T-helper 2 cell (primary cell): ENCODE measurements at places on chromosomes 6 and 20.

- DNase-seq, result no peak
Measured at GRCh38 chr6:88165844-88166492, at the start of gene CNR1. Gene CNR1 (minus strand): TSS chr6:88166347. CDS start chr6:88145274, 21,073 bp downstream.

- DNase-seq, result no peak
Measured at GRCh38 chr20:90651-91050, 3.2 kb downstream of the DEFB125 start.

DNA sequence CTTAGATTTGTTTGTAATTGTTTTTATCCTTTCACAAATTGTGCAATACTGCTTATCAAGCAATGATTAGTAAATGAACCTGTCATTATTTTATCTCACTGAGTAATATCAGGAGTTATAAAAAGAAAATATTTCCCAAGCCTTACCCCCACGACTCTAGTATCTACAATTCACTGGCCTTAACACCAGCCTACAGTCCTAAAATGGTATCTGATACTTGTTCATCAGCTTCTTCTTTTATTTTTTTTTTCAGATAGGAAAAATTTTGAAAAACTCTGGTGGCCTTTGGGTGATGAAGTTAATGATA, 160.8 kb upstream of the FOXA2 start:
- no peak for DNase-seq

- no peak for DNase-seq
Measured at GRCh38 chr20:24045621-24046318, 57.2 kb upstream of the GGTLC1 start.

GRCh38 chr6:166277892-166278578, 30.2 kb downstream of the PRR18 start:
- no peak for DNase-seq

DNA sequence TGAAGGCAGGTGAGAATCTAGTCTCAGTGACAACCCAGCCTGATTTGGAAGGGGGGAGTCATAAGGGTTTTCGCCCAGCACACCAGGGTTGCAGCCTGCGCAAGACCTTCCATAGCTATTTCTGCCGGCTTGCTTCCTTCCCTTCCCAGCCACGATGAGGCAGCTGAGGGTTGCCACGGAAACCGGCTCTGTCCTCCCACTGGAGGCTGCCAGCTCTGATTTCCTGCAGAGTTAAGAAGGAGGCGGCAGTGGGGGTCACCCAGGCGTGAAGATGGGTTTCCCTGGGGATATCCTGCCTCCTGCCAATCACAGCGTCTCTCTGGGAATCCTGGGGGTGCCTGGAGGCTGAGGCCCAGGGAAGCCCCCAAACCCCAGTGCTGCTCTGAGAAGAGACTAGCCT, 23.1 kb upstream of the KCNB1 start:
- DNase-seq, result no peak

- DNase-seq, result no peak
Measured at GRCh38 chr6:144171406-144171805, 21.1 kb downstream of the STX11 start.

DNA sequence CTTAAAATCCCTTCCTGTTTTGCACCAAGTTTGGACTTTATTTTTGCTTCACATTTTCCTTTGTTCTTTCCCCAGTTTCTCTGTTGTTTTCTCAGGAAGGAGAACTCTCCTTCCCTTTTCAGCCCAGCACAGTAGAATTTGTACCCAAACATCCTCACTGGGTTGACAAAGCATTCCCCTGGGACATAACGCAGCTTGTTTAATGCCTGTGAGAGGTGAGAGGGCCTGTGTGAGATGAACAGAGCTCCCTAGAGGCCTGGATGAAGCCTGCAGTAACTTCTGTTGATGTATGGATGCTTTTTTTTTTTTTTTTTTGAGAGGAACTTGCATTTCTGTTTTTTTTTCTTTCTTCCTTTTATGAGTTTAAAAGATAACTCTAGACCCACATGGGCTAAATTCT, 104.9 kb upstream of the SLC22A23 start:
- no peak for DNase-seq

DNA sequence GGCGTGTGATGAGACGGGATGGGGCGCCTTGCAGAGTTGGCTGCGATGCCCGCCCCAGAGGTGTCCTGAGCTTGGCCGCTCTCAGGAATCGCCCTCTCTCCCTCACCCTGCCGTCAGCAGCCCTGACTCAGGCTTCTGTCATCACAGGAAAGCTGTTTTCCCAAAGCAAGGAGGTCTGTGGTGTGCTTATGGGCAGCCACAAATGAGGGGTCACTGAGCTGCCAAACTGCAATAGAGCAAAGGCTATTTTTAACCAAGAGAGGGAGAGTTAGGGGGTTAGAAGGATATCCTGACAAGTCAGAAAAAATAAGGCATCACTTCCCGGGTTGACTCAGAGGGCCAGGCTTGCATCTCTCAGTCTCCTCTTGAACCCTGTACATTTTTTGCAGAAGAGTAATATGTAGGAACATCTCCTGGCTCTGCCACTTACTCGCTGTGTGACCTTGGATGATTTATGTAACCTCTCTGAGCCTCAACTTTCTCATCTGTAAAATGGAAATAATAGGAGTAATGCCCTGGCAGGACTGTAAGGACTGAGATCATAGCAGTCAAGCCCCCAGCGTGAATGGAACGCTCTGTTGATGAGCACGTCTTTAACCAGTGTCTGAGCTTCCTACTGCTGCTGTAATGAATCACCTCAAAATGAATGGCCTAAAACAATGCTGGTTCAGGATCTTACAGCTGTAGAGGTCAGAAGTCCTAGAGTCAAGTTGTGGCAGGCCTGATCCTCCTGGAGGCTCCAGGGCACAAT, 181.9 kb downstream of the NFATC2 start:
- no peak for DNase-seq

DNA sequence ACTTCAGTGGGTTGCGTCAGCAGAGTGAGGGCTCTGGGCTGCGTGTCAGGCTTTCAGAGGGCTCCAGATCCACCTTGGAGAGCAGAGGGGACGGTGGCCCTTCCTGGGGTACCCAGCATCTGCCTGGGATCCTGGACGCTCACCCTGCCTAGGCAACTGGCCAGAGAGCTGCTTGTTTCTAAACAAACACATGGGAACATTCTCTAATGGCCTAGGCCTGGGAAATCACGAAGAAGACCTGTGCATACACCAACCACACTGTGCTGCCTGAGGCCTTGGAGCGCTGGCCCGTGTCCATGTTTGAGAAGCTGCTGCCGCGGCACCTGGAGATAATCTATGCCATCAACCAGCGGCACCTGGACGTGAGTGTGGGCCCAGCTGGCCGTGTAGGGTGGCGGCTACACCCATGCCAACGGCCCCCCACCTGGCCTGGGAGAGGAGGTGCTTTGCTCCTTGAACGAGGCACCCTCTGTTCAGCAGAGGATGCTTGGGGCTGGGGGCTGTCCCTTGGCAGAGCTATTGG, 32.2 kb downstream of the PYGB start:
- peak; percentile 7 for DNase-seq

DNA sequence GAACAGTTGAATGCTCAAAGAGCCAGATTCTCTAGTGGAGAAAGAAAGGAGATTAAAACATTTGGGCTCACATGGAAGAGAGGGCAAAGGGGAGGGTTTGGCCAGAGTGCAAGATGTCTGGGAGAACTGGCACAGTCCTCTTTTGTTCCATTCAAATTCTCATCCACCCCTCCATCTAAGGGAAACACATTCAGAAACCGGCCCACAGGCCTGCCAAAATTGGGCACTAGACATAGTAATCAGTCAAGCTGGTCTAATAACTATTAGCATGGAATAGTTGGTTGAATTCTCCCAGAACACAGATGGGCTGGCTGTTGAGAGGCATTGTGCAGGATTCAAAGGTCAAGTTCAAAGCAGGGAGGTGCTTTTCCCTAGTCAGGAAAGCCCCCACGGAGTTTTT, 341.4 kb upstream of the IRAK1BP1 start:
- no peak for DNase-seq

DNA sequence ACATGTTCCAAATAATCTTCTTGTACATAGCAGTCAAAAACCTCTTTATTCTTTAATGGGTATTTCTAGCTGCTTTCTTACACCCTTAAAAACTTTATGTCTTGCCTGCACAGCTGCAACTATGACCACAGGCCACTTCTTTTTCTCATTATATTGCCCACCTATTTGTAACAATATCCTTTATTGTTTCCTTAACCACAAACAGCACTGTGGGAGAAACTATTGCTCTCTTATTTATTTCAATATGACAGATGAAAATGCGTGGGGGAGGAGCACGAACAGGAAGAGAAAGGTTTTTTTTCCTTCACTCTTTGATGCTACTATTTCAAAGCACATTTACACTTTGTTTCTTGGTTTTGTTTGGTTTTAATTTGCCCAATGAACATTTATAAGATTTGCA, 253.5 kb downstream of the GJA1 start:
- DNase-seq, result no peak

DNA sequence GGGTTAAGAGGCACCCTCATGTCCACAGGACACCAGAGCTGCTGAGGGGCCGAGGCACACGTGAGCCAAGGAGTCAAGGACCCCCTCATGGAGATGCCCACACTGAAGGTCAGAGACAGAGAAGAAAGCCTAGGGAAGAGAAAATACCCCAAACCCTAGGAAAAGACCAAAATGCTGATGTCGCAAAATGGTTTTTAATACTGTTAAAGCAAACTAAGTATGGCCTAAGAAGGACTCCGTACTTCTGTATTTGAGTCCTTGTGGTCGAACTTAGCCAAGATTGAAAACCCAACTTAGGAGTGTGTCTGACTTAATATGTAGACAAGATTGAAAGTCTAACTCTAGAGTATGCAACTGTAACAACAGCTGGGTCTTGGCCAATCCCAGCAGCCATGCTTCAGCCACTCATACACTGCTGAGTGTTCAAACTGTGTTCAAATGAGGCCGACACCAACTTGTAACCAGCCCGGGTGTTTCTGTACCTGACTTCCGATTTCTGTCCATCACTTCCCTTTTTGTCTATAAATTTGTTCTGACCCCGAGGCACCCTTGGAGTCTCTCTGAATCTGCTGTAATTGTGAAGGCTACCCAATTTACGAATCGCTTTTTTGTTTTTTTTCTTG, 92.6 kb upstream of the AGPAT4 start:
- no peak for DNase-seq

- peak; percentile 70 for DNase-seq
Measured at GRCh38 chr20:21505161-21505809, 8.6 kb downstream of the NKX2-2 start.

DNA sequence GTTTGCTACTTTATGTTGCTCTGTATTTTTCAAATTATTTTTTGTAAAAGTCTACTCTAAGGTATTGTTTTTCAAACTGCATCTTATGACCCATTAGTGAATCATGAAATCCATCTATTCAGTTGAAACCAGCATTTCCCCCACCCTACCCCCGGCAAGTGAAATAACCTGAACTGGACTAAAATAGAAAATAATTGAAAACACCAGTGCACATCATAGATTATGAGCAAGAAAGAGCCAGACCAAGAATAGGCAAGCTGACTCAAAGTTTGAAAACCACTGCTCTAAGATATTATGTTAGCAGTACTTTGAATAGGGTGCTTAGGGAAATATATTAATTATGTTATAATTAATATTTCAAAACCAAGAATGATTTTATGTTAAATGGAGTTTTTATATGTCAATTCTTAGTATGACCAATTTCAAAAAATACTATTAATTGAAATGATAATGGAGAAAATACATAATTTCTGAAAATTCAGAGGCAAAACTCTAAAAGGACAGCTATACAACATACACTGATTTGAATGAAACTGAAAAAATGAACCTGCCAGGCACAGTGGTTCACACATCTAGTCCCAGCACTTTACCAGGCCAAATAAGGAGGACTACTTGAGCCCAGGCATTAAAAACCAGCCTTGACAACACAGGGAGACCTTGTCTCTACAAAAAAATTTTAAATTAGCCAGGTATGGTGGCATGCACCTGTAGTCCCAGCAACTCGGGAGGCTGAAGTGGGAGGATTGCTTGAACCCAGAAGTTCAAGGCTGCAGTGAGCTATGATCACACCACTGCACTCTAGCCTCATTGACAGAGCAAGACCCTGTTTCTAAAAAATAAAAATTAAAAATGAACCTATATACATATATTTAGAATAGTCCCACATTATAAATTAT, 112.0 kb downstream of the CDK19 start:
- no peak for DNase-seq

DNA sequence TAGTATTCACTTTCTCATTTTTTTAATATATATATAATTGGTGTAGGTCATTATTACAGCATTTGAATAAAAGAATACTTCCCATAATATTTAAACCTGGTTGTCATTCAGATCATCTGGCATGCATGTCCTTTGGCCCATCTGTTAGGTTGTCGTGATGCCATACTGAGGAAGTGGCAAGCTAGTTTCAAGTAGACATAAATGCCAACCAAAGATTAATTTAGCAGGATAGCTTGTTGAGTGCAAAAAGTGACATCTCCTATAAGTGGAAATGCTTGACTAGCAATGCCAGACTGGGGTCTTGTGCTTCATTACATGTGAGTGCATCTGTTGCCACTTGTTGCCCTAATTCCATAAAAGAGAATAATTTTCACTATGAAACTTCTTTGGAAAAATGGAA, 1044.7 kb downstream of the GRIK2 start:
- DNase-seq, result no peak

- no peak for DNase-seq
Measured at GRCh38 chr20:59078231-59078630, 35.6 kb upstream of the PRELID3B start.

DNA sequence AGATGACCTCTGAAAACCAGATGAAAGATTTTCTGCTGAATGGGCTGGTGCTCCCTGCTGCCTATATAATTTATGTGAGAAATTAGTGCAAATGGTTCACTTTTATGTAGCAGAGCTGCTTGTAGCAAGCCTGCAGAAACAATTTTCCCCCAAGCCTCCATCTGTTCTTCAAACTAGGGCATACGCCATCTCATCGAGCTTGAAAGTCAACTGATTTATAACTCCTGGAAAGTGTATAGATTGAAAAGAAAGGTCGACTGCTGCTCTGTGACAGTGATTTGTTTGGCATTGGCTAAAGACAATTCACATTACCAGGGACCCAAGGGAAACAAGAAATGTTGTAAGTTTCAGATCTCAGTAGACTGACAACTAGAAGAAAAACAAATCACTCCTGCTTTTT, 93.3 kb downstream of the PACRG start:
- DNase-seq, result no peak

GRCh38 chr20:21102603-21103311, 3.4 kb downstream of the LINC00237 start:
- peak; percentile 37 for DNase-seq

- DNase-seq, result no peak
Measured at GRCh38 chr6:164911873-164912580, 397.4 kb downstream of the C6orf118 start.

- no peak for DNase-seq
Measured at GRCh38 chr6:123888771-123889513, 85.3 kb downstream of the NKAIN2 start.

DNA sequence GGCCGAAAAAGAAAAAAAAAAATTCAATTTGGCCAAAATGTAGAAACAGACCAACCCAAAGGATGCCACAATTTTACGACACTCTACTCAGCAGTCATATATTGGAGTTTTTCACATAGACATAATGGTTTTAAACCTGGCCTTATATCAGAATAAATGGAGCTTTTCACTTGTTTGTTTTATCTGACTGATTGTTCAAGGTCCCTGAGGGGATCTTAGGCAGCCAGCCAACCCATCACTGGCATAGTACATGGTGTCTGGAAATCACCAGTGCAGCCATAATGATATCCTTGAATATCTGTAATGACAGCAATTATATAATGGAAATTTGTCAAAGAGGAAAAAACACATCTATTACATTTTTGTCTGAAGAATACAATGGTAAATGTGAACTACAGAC, 96.9 kb downstream of the PRSS35 start:
- no peak for DNase-seq
